ENCODE measurements at places on chromosomes 2 and 18.

DNA sequence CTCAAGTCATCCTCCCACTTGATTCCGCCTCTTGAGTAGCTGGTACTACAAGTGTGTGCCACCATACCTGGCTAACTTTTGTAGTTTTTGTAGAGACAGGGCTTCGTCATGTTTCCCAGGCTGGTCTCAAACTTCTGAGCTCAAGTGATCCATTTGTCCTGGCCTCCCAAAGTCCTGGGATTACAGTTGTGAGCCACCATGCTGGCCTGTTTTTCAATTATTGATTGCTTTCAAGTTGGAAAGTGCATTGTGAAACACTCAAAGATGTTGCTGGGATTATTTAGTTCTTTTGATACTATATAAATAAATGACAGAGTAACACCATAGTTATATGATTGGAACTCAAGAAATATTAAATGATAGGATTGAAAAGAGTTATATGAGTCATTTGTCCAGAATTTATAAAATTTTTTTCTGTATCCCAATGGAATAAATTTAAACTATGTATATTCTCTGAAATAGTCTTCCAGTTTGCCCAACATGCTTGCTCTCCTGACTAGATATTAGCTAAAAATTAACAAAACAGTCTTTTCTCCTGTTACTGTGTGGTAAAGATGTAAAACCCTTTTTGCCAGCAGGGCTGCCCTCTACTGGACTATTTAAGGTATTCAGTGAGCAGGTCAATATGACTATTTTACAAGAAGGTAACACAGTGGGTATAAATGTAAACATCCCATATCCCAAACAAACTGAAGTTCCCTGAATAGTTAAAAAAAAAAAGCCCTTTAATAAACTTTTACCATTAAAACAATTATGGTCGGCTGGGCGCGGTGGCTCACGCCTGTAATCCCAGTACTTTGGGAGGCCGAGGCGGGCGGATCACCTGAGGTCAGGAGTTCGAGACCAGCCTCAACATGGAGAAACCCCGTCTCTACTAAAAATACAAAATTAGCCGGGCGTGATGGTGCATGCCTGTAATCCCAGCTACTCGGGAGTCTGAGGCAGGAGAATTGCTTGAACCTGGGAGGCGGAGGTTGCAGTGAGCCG is 42.7 kb downstream of the ACSL3 start:
- peak; percentile 67 for DNase-seq

GRCh38 chr18:31268985-31269406 is 49.0 kb upstream of the DSG1 start:
- no peak for DNase-seq

DNA sequence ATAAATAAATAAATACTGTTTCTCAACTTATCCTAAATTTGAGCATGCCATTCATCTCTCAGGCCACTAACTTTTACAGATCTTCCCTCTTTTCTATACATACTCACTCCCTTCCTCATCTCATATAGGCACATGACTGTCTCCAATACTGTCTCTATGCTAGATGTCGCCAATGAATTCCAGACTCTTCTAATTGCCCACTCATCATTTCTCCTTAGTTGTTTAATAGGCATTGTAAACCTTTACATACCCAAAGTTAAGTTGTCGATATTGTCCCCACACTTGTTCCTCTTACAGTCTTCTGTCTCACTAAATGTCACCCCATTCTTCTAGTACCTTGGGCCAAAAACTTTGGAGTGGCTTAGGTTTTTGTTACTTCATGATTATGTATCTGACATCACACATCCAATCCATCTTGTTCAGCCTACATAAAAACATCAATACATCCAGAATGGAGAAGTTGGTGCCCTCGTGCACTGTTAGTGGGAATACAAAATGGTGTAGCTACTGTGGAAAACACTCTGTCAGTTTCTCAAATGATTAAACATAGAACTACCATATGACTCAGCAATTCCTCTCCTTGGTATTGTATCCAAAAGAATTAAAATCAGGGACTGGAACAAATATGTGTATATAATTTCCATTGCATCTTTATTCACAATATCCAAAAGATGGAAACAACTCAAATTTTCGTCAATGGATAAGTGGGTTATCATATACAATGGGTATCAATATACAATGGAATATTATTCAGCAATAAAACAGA is 935.1 kb downstream of the SLC4A3 start:
- no peak for DNase-seq

DNA sequence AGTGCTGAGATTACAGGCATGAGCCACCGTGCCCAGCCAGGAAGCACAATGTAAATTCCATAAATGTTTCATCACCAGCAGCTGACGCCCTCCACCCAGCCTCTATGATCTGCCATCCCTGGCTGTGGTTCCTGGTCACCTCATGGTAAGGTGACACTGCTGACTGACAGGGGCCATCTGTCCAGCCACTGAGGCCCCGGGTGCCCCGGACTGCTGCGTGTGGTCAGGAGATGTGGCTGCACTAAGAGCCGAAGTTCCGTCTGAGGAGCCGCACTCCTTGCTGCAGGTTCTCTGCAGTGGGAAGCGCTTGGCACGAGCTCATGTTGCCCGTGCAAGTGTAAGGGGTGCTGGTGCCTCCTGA is 10.9 kb downstream of the NTSR2 start:
- DNase-seq: no peak

DNA sequence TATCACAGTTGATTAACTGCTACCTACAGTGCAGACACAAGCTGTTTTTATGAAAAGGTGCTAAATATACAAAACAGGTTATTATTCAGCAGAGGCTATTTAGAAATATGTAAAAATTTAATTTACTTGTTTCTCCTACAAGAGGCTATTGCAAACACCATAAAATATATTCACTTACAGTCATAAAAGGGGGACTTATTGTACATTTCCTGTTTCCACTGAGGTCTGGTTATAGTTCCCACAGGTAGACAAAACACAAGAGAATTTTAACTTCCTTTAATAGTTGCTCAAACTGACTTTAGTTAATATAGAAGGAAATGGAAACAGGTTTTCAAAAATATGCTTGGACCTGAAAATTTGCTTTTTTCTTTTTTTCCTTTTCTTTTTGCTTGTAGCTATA is 40.0 kb upstream of the FRZB start:
- DNase-seq: no peak

DNA sequence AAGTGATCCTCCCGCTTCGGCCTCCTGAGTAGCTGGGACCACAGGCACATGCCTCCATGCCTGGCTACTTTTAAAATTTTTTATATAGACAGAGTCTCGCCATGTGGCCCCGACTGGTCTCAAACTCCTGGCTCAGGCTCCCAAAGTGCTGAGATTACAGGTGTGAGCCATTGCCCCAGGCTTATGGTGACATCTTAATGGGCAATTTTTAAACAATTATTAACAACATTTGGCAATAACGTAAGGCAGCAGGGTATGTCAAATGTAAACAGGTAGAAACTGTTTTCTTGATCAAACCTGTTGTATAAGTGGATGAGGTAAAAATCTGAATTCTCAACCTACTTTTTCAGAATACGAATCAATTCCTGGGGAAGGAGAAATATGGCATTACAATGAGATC is 11.0 kb downstream of the FECH start:
- no peak for DNase-seq

DNA sequence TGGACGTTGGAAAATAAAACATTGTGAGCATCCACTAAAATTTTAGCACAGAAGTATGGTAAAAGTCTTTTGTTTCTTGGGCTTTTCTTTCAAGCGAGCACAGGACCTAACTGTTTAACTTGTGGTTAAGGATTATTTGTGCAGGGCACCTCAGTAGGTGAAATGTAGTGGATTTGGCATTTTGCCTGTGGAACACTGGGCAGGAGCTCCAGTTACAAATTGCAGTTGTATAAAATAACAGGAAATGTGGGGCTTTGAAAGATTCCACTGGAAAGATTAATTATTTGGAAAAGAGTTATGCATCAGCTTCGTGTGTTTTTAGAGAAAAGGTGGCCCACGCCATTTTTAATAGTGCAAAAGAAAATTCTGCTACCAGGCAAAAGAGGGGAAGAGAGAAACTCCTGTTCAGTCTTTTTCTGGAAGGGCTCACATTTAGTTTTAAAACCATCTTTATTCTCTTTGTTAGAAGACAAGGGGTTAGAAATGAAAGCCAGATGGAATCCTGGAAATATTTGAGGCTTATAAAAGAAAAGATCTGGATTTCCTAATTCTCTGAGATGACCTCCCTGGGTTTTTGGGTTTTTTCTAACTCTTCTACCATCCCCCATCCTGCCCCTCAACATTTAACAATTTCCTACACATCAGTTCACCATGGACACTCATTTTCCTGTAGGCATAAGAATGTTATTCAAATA is 144.3 kb upstream of the SERTAD2 start:
- peak; percentile 73 for DNase-seq

- no peak for DNase-seq
Observed at GRCh38 chr18:78955051-78955450, 24.6 kb upstream of the SALL3 start.

DNA sequence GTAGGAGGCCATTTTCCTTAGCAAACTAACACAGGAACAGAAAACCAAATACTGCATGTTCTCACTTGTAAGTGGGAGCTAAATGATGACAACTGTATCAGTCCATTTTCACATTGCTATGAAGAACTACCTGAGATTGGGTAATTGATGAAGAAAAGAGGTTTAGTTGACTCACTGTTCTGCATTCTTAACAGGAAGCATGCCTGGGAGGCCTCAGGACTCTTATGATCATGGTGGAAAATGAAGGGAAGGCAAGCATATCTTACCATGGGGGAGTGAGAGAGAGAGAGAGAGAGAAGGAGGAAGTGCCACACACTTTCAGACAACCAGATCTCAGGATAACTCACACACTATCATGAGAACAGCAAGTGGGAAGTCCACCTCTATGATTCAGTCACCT is 105.3 kb downstream of the PARD3B start:
- DNase-seq: no peak

GRCh38 chr2:45263147-45263546 is 253.9 kb upstream of the SIX2 start:
- no peak for DNase-seq

DNA sequence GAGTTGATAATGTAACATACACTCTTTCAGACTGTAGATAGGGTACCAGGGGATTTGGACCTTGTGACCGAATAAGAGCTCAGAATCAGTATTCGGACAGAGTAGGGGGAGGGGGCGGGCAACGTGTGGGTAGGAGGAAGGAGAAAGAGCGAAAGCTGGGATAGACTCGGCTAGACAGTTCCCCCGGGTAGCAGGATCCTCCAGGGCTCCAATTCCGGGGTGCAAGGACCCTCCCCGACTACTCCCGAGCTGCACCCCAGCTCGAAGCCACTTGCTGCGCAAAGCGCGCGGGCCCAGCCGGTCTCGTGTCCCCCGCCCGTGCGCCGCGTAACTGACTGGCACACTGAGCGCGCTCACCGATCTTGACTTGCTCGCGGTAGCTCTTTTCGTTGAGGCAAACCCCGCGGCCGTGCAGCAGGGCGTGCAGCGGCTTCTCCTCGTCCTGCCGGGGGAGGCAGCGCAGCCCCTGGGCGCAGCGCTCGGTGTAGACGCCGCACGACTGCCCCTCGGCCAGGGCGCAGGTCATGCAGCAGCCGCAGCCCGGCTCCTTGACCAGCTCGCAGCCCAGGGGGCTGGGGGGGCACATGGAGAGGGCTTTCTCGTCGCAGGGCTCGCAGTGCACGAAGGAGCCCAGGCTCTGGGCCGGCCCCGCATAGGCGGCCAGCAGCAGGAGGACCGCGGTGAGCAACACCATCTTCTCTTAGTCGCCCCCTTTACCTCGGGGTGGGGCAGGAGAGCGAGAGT is 1.1 kb downstream of the IGFBP5 start:
- DNase-seq: peak; percentile 42

- DNase-seq: no peak
Observed at GRCh38 chr18:62784338-62784965, 69.1 kb downstream of the PHLPP1 start.

- peak; percentile 25 for DNase-seq
Observed at GRCh38 chr2:147548451-147548850, 296.4 kb upstream of the ACVR2A start.

DNA sequence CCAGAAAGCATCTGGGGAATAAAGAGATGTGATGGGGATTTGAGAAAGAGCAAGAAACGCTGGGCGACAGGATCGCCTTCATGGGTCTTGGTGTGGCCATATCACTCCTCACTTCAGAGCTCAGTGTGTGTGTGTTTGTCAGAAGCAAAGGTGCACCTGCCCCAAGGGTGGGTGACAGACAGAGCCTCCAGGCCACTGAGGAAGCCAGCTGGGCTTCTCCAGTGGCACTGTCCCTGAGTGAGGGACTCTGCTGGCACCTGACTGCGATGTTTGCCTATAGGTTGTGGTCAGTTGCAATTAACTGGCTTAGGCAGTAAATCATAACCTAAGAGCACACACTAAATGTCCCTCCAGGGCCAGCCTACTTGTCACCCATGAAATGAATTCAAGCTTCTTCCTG is 23.5 kb upstream of the GNAL start:
- no peak for DNase-seq

- no peak for DNase-seq
Observed at GRCh38 chr2:110903548-110903947, 171.2 kb downstream of the ACOXL start.

DNA sequence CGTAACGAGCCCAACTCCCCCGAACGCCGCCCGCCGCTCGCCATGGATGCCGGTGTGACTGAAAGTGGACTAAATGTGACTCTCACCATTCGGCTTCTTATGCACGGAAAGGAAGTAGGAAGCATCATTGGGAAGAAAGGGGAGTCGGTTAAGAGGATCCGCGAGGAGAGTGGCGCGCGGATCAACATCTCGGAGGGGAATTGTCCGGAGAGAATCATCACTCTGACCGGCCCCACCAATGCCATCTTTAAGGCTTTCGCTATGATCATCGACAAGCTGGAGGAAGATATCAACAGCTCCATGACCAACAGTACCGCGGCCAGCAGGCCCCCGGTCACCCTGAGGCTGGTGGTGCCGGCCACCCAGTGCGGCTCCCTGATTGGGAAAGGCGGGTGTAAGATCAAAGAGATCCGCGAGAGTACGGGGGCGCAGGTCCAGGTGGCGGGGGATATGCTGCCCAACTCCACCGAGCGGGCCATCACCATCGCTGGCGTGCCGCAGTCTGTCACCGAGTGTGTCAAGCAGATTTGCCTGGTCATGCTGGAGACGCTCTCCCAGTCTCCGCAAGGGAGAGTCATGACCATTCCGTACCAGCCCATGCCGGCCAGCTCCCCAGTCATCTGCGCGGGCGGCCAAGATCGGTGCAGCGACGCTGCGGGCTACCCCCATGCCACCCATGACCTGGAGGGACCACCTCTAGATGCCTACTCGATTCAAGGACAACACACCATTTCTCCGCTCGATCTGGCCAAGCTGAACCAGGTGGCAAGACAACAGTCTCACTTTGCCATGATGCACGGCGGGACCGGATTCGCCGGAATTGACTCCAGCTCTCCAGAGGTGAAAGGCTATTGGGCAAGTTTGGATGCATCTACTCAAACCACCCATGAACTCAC is 673 bp downstream of the PCBP1 start:
- peak; percentile 32 for DNase-seq

DNA sequence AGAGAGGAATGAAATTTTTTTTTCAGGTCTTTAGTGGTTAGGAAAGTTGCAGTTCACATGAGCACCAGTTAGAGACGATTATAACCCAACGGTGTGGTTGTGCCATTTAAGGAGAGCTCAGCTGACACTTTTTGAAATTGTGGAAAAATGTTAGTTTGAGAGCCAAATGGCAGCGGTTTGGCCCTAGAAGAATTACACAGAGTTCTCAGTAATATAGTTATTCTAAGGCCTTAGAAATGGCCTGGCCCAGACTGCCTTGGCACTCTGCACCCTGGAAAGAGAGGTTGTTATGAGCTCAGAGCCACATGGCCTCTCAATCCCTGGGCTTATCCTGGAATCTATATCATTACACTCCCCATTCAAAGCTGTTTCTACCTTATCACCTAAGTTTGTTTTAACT is 117.4 kb downstream of the RHBDD1 start:
- DNase-seq: no peak
